Mesendoderm (in vitro differentiated cells): ENCODE measurements at places on chromosomes 6 and 20.

DNA sequence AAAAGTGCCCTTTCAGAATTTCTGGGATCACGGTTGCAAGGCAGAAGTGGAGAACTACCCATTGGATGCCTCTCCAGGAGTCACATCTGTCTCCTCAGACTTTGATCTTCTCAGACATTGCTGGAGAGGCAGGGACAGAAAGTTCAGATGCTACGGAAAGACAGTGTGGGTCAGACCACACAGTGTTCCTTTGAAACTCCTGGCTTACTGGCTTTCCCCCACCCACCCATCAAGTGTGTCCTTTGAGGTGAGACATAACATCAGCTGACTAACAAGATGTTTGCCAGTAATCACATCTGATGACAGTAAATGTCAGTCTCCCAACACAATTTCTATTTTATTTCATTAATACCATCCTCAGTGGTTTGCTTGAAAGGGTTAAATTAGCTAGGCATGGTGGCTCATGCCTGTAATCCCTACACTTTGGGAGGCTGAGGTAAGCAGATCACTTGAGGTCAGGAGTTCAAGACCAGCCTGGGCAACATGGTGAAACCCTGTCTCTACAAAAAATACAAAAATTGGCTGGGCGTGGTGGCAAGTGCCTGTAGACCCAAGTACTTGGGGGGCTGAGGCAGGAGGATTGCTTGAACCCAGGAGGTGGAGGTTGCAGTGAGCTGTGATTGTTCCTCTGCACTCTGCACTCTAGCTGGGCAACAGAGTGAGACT is 67.2 kb upstream of the SNX9 start:
- no peaks in the 10 kb centered on the region for H3K4me1 ChIP-seq
- H3K36me3 ChIP-seq = no peaks in the 10 kb centered on the region
- DNase-seq = no peak
- no peak overlapping the region for H3K4me3 ChIP-seq
- H3K27ac ChIP-seq = no peak overlapping the region

GRCh38 chr6:29941916-29942274 is 437 bp upstream of the HLA-A start:
- H3K27me3 ChIP-seq = no peaks in the 10 kb centered on the region
- H3K27ac ChIP-seq = no peak overlapping the region
- DNase-seq = no peak
- H3K4me3 ChIP-seq = no peak overlapping the region
- H3K36me3 ChIP-seq = peaks cover 5% of the 10 kb centered on the region

DNA sequence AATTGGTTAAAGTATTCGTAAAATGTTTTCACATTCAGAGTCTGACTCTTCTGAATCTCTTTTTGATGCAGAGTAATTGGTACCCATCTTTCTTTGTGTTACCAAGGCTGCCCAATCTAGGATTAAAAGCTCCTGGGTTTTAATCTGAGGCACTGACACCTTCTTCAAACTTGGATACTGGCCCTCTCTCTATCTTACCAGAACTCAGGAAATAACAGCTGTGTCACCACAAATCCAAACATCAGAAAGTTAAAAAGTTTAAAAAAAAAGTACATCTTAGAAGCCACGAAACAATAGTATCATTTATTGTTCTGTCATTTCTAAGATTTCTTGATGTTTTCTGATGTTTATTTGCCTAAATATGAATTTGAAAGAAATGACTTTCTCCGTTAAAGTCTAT is 255.5 kb upstream of the RUNX2 start:
- DNase-seq = peak; percentile 20
- H3K4me1 ChIP-seq = no peaks in the 10 kb centered on the region

GRCh38 chr6:138455746-138456400 is 43.4 kb downstream of the NHSL1 start:
- no peaks in the 10 kb centered on the region for H3K36me3 ChIP-seq
- H3K27me3 ChIP-seq = no peaks in the 10 kb centered on the region
- no peak overlapping the region for H3K4me3 ChIP-seq
- DNase-seq = no peak
- H3K4me1 ChIP-seq = no peaks in the 10 kb centered on the region

DNA sequence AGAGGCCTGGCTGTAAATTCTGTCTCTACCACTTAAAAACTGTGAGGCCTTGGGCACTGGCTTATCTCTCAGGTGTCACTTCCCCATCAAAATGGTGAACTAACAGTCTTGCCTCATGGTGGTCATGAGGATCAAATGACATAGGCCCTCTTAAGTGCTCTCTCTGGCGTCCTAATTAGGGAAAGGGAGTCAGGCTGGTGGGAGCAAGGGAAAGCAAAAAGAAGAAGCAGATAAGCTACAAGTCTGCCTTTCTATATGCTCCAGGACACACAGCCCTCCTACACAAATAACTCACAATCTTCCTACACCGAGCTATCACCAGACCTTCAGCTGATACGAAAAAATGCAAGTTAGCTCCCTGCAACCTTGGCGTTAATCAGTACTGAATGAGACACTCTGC is 19.5 kb upstream of the SLC22A16 start:
- no peak overlapping the region for H3K4me3 ChIP-seq
- H3K27me3 ChIP-seq = no peaks in the 10 kb centered on the region
- H3K4me1 ChIP-seq = no peaks in the 10 kb centered on the region
- peak; percentile 36 for DNase-seq

- no peaks in the 10 kb centered on the region for H3K4me1 ChIP-seq
- no peaks in the 10 kb centered on the region for H3K27me3 ChIP-seq
- no peaks in the 10 kb centered on the region for H3K36me3 ChIP-seq
- DNase-seq = peak; percentile 70
- H3K27ac ChIP-seq = no peak overlapping the region
- no peak overlapping the region for H3K4me3 ChIP-seq
Measured at GRCh38 chr6:155381673-155382337, 67.5 kb upstream of the TFB1M start.

DNA sequence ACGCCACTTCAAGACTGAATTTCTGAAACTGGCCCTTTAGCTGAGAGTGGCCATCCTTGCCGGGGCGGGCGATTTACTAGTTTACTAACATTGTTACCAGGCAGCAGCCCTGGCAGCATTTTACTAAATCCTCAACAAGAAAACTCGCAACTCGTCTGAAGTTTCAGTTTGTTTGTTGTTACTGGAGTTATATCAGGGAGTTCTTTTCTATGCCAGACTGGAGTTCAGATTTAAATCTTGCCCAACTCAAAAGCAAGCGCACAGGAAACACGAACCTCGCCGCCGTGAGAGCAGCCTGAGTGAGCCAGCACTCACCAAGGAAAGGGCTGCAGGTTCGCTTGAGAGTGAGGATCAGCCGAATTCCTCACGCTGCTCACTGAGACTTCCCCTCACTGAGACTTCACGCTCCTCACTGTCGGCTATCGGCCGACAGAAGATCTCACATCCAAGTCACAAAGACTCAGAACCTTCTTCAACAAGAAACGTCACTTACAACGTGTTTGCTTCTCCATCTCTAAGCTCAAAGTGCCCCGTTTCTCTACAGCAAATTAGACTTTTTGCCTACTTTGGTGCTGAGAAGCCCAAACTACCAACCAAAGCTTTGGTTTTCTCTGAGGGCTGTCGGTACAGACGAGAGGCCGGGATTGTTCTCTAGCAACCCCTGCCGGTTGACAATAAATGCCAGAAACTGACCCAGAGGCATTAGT is 78.9 kb downstream of the OLIG3 start:
- DNase-seq = peak; percentile 93
- H3K4me1 ChIP-seq = no peaks in the 10 kb centered on the region
- H3K4me3 ChIP-seq = peak overlapping the region; percentile 18

GRCh38 chr6:145736661-145737144 is 1.4 kb upstream of the EPM2A start:
- no peaks in the 10 kb centered on the region for H3K36me3 ChIP-seq
- no peaks in the 10 kb centered on the region for H3K4me1 ChIP-seq
- H3K27me3 ChIP-seq = no peaks in the 10 kb centered on the region

GRCh38 chr20:39532205-39532604 is 570.1 kb downstream of the DHX35 start:
- no peaks in the 10 kb centered on the region for H3K4me1 ChIP-seq
- H3K27me3 ChIP-seq = no peaks in the 10 kb centered on the region
- no peaks in the 10 kb centered on the region for H3K36me3 ChIP-seq
- DNase-seq = no peak
- H3K4me3 ChIP-seq = no peak overlapping the region

- DNase-seq = no peak
- no peak overlapping the region for H3K27ac ChIP-seq
- H3K4me3 ChIP-seq = no peak overlapping the region
- H3K36me3 ChIP-seq = no peaks in the 10 kb centered on the region
- no peaks in the 10 kb centered on the region for H3K27me3 ChIP-seq
Measured at GRCh38 chr6:2055911-2056310, 189.5 kb downstream of the GMDS start.

GRCh38 chr6:70389261-70389660 is 24.0 kb upstream of the FAM135A start:
- no peak for DNase-seq
- H3K27me3 ChIP-seq = no peaks in the 10 kb centered on the region
- H3K27ac ChIP-seq = no peak overlapping the region
- no peaks in the 10 kb centered on the region for H3K36me3 ChIP-seq

DNA sequence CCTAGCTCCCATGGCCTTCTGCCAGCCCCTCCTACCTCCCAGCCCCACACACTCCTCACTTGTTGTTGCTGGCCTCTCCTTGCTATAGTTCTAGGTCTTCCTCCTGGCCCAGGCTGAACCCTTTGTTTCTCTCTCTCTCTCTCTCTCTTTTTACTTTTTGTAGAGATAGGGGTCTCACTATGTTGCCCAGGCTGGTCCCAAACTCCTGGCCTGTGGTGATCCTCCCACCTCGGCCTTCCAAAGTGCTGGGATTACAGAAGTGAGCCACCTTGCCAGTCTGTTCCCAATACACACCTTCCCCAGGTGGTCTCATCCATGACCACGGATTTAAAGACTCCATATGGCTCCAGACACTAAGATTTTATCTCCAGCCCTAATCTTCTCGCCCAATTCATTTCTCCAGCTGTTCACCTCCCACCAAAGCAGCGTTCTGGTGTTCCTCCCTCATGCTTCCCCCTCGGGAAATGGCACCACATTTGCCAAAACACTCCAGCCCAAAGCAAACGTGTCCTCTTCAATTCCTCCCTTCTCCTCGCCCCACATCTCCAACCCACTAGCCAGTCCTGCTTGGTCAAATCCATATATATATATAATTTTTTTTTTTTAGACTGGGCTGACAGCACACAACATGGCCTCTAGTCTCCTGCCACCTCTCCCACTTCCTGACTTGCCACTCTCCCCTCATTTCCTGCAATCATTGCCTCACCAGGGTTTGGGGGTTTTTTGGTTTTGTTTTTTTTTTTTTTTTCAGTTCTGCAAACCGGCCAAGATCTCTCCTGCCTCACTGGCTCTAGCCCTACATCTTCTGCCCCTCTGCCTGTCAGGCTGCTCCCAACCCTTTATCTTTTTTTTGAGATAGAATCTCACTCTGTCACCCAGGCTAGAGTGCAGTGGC is 104.4 kb downstream of the NCR2 start:
- H3K36me3 ChIP-seq = no peaks in the 10 kb centered on the region
- H3K4me3 ChIP-seq = no peak overlapping the region
- DNase-seq = peak; percentile 66
- H3K27me3 ChIP-seq = no peaks in the 10 kb centered on the region
- H3K4me1 ChIP-seq = peaks cover 15% of the 10 kb centered on the region

GRCh38 chr6:107192830-107193229 is 77.5 kb upstream of the BEND3 start:
- DNase-seq = no peak
- no peaks in the 10 kb centered on the region for H3K36me3 ChIP-seq
- H3K4me3 ChIP-seq = no peak overlapping the region
- no peak overlapping the region for H3K27ac ChIP-seq
- no peaks in the 10 kb centered on the region for H3K4me1 ChIP-seq

DNA sequence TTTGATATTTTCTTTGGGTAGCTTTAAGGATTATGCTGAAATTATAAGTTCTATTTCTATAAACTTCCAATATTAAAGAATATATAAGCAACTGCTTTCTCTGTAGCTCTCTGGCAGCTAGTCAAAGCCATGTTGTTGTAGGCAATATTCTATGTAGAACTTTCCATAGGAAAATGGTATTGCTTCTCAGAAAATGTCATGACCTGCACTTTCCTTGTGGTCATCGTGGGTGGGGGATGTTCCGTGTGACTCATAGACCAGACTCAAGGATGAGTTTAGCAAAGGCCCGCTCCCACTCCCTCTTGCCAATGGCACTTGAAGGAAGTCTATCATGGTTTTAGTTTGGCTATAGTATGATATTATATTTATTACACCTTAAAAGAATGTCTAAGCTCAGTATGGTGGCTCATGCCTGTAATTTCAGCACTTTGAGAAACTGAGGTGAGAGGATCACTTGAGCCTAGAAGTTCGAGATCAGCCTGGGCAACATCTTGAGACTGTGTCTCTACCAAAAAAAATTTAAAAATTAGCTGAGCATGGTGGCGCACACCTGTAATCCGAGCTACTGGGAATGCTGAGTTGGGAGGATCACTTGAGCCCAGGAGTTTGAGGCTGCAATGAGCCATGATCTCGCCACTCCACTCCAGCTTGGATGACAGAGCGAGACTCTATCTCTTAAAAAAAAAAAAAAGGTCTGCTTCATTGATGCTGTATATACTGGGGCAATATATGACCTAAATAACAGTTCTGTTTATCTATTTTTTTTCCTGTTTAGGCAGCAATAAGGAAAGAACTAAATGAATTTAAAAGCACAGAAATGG is 36.6 kb upstream of the LTV1 start:
- H3K4me3 ChIP-seq = no peak overlapping the region
- DNase-seq = no peak
- no peaks in the 10 kb centered on the region for H3K4me1 ChIP-seq
- no peaks in the 10 kb centered on the region for H3K27me3 ChIP-seq
- no peak overlapping the region for H3K27ac ChIP-seq

- H3K4me1 ChIP-seq = peaks cover 2% of the 10 kb centered on the region
- no peak overlapping the region for H3K27ac ChIP-seq
- H3K36me3 ChIP-seq = no peaks in the 10 kb centered on the region
- peak; percentile 24 for DNase-seq
- H3K4me3 ChIP-seq = no peak overlapping the region
Measured at GRCh38 chr6:157631412-157631811, 191.6 kb upstream of the SNX9 start.

DNA sequence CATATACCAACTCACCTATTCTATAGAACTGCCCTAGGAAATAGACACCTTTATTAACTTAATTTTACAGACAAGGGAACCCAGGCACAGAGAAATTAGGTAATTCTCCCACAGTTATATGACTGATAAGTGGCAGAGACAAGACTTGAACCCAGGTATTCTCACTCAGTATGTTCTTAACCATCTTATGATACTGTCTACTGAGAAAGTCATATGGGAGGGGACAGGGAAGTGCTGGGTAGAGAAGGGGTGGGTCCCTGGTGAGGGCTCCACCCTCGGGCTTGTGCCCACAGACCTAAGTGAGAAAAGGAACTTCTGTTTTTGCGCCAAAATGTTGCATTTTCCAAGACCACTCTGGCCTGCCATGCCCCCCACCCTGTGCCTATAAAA is 123.5 kb downstream of the RNF144B start:
- H3K27ac ChIP-seq = no peak overlapping the region
- no peak overlapping the region for H3K4me3 ChIP-seq
- H3K27me3 ChIP-seq = no peaks in the 10 kb centered on the region
